ENCODE measurements at places on chromosomes 13 and 19. TPM values are rescaled to one million over a fixed set of nuclear protein-coding genes. Genes with fewer than 3 reads are reported as not detected.

ZNF536 gene
- total RNA-seq, result not detected

MISP3 gene
- 0.19 TPM for total RNA-seq

SYNGR4 gene
- not detected for total RNA-seq

KIRREL2 gene
- under 0.01 TPM for total RNA-seq

IZUMO2 gene
- total RNA-seq, result not detected

PLEKHJ1 gene
- total RNA-seq, result 75.1 TPM

HAUS5 gene
- total RNA-seq, result 6.0 TPM

DHRS12 gene
- total RNA-seq, result 5.9 TPM

LGALS7B gene
- not detected for total RNA-seq

TMPRSS9 gene
- total RNA-seq, result not detected

CD22 gene
- 1.6 TPM for total RNA-seq

TUBA3C gene
- total RNA-seq, result not detected

TMEM38A gene
- 1.4 TPM for total RNA-seq

ELAVL1 gene
- 15.5 TPM for total RNA-seq

NUFIP1 gene
- total RNA-seq, result 1.1 TPM

SHISA2 gene
- 0.32 TPM for total RNA-seq

ZIC2 gene
- total RNA-seq, result not detected

PCSK4 gene
- 0.32 TPM for total RNA-seq

PSG3 gene
- total RNA-seq, result 0.13 TPM

CEACAM3 gene
- not detected for total RNA-seq

SYDE1 gene
- total RNA-seq, result 14.8 TPM

ZNF681 gene
- 2.5 TPM for total RNA-seq

SOHLH2 gene
- total RNA-seq, result not detected

GIPR gene
- not detected for total RNA-seq

PLEKHG2 gene
- 7.8 TPM for total RNA-seq

CYP2S1 gene
- total RNA-seq, result 0.49 TPM

ZNF221 gene
- 3.2 TPM for total RNA-seq

TMEM161A gene
- 15.5 TPM for total RNA-seq

GIPC3 gene
- total RNA-seq, result 0.32 TPM

ZNF223 gene
- total RNA-seq, result 6.5 TPM

OLFM2 gene
- total RNA-seq, result 2.6 TPM

GRIK5 gene
- not detected for total RNA-seq

CLEC4M gene
- total RNA-seq, result not detected

ZNF763 gene
- 1.1 TPM for total RNA-seq

RYR1 gene
- not detected for total RNA-seq

SHC2 gene
- 1.8 TPM for total RNA-seq

RXFP2 gene
- total RNA-seq, result not detected

ZNF471 gene
- 1.1 TPM for total RNA-seq

SHISA7 gene
- not detected for total RNA-seq

DACT3 gene
- 0.13 TPM for total RNA-seq

TOMM40 gene
- total RNA-seq, result 54.6 TPM

SERPINE3 gene
- not detected for total RNA-seq

RFPL4AL1 gene
- total RNA-seq, result not detected

PEG3 gene
- 0.32 TPM for total RNA-seq

CGB8 gene
- not detected for total RNA-seq

MAMSTR gene
- total RNA-seq, result 0.16 TPM

MKNK2 gene
- total RNA-seq, result 114 TPM
